Sigmoid colon (tissue), 7 donors: ENCODE measurements at places on chromosomes 16 and 17.

- DNase-seq, result peak; percentile 89
Observed at GRCh38 chr17:38897176-38897575, 27.3 kb downstream of the LASP1 start.

- DNase-seq, result no peak
Observed at GRCh38 chr16:51708861-51709260, 557.8 kb upstream of the SALL1 start.

DNA sequence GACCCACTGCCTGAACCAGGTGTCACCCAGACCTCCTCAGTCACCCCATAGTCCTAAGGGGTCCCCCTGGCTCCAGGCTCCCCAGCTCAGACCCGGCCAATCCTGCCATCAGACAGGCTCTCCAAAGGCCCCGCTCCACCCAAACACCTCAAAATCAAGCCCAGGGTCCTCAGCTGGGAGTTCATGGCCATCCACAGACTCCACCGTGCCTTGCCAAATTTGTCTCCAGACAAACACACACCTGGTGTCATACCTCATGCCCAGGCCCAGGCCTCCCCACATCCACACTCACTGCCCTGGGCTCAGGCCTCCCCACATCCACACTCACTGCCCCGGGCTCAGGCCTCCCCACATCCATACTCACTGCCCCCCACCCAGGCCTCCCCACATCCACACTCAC is 12.5 kb downstream of the RPH3AL start:
- DNase-seq, result peak; percentile 50

GRCh38 chr17:73091410-73091769 is 1.1 kb downstream of the SLC39A11 start:
- DNase-seq, result no peak

GRCh38 chr17:158379-158778 is 21.0 kb downstream of the SCGB1C2 start:
- DNase-seq, result no peak

GRCh38 chr17:50638966-50639713 is 4.5 kb downstream of the ABCC3 start:
- peak; percentile 94 for DNase-seq

DNA sequence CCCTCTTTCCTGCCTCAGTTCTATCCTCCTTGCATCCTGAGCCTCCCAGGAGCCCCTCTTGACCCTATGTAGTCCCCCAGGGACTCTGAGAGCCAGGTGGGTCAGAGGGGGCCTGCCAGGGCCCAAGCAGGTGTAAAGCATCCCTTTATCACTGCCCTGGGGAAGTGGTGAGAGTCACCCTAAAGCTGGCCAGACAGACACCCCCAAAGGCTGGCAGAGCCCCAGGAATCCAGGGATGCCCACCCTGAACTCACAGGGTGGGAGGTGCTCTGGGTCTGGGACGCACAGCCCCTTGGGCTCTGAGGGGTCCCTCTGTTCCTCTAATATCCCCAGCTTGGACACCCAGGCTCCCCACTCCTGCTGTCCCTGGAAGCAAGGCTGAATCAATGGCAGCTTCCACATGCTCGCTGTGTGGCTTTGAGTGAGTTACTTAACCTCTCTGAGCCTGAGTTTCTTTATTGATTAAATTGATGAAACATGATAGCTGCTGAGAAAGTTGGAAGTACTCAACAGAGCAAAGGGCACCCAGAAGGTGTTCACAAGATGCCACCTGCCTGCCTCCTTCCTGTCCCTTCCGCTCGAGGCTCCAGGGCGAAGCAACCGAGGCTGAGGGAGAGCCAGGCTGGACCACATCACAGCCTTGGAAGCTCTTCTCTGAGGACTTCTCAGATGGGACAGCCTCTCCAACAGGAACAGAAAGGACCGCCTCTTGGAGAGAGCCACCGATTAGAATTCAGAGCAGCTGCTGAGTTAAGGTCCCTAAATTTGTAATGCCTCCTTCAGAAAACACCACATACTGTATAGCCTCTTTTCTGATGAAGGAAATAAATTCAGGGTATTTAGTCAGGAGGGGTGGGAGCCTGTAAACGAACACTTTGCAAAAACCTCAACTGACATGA is 67.1 kb upstream of the DOC2B start:
- DNase-seq, result peak; percentile 42

DNA sequence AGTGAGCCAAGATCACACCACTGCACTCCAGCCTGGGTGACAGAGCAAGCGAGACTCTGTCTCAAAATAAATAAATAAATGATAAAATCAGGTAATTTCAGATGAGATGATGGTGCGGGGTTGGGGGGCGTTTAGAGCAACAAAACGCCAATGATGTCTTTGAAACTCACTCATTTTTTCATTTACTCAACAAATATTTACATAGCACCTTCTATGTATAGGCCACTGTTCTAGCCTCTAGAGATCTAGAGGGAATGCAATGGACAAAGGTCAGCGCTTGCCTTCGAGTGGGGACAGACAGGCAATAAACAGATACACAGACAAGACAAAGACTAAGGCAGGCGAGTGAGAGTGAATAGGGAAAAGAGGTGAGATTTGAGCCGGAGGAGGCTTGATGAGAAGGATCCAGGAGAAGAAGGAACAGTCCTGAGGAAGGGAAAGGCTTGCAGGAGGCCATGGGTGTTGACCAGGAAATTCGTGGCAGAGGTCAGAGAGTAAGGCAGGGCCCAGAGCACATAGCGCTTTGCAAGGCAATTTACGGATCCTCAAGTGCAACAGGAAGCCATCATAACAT is 14.1 kb downstream of the ALDH3A1 start:
- DNase-seq, result no peak

DNA sequence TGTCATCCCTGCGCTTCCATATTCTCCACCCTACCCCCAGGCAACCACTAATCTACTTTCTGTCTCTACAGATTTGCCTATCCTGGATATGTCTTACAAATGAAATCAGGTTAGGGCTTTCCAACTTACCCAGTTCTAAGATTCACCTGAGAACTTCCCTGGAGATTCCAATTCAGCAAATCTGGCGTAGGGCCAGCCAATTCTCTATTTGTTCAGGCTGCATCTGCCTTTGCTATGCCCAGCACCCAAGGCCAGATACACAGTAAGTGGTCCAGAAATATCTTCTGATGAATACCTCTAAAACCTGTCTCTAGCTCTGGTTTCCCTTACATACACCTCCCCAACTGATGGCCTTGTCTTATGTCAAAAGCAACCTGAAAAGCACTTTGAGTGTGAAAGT is 10.4 kb upstream of the CTCF start:
- DNase-seq, result peak; percentile 48

GRCh38 chr16:53291757-53292392 is 142.4 kb upstream of the RBL2 start:
- DNase-seq, result no peak

DNA sequence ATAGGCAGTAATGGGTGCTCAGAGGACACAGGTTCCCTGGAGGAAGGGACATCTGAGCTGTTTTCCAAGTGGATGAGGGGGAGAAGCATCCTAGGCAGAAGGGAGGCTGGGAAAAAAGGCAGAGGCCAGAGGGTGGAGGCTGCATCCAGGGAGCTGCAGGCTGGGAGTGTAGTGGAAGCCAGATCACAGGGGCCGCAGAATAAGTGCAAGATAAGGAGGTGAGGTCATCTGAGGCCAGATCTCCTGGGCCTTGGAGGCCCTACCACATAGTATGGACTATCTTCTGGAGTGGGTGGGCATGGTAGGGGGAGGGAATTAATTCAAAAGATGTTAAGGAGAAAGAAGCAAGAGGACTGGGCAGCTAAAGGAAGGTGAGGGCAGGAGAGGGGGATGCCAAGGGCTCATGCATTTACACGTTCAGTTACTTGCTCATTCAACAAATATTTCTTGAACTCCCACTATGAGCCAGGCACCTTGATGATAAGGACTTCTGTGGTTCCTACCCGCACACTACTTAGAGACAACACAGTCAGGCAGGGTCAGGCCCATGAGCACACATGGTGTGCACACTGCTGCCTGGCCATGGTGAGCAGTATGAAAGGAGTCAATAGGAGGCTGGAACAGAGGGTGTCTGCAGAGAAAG is 2.4 kb upstream of the RIPOR1 start:
- DNase-seq, result no peak

GRCh38 chr16:66902648-66903543 is 15.8 kb downstream of the CDH16 start:
- no peak for DNase-seq

DNA sequence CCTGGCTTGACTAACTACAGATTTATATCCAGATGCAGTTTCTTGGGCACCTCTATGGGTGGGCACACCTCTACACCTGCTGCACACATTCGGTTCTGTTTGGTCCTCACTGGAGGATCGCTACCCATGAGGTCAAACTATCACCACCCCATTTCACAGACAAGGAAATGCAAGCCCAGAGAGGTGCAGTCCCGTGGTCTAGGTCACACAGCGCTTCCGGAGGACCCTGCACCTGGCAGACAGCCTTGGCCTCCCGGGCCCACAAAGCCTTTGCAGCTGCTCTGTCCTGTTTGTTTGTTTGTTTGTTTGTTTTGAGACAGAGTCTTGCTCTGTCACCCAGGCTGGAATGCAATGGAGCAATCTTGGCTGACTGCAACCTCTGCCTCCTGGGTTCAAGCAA is 39.3 kb upstream of the JPH3 start:
- no peak for DNase-seq

DNA sequence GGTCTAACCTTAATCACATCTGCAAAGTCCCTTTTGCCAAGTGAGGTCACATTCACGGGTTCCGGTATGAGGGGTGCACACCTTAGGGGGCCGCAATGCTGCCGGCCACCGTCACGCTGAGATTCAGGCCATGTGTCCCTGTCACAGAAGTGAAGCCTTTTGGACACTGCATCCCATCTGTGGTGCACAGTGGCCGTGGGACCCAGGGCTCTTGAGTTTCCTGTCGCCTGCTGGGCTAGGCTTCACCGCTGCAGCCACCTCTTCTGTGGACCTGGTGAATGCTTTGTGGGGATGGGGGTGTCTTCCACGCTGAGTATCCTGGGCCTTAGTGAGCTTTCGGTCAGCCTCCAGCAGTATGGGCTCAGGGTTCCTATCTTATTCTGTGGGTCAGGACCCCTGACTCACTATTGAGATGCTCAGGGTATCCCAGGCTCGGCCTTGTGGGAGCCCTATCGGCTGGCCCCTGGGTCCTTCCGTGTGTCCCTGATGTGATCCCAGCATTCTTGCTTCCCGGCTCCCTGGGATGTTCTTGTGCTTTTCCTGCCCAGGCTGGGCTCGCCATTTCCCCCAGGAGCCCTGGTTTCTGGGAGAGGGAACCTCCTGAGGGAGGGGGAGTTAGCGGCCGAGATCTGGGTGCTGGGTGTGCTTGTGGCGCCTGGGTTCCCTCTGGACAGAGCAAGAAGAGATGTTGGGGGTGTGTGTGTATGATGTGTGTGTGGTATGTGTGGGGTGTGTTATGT is 4.9 kb upstream of the SLC38A10 start:
- DNase-seq, result no peak
